Thymus (tissue), 14 donors: ENCODE measurements at places on chromosomes 16 and 17.

DNA sequence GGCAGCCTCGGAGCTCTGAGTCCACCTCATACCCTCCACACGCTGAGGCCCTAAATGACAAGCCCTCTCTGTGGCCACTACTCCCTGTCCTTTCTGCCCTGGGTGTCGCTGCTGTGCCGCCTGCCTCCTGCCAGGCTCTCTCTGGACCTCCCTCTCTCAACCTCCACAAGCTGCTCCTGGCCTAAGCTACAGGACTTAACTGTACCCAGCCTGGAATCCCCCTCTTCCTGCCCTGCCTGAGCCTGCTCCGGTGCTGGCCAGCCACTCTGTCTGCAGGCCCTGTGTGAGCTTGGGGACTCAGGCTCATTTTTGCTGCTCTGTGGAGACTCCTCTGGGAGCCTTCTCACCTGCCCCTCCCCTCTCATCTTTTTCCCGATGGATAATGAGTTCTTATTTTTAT lies 21.5 kb downstream of the IFT140 start:
- no peak for DNase-seq

GRCh38 chr17:63495491-63495890 lies 18.6 kb downstream of the ACE start:
- DNase-seq = no peak

DNA sequence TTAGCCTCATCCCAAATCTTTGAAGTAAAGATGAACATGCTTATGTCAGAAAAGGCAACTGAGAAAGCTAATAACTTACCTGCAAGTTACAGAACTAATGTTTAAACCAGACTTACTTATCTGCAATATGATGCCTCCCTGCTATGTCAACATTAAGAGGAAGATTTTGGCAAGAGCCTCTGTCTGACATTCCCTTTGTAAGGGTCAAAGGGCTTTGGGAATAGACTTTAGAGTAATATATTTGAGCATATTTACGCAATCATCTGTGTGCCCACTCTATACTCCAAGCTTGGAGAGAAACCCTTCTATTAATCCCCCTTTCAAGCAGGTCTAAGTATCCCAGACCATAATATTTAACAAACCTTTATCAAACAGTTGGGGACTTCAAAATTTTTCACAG lies 389.4 kb downstream of the NPIPA8 start:
- DNase-seq = no peak

DNA sequence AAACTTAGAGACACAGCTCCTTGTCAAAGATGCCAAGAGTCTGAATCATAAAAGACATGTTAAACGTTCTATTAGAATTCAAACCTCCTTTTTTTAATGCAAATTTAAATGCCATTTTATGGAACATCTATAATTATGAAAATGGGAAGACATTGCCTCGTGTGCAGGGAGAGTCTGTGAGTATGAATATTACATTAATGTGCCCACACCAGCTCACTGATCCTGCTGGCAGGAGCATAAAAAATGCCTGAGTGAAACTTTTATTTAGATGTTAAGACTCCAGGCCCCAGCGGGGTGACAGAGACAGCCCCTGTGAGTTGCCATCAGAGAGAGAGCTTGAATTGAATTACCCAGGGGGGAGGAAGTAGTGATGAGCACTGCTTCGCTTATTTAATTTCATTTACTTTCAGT lies 84.8 kb downstream of the SNX11 start:
- DNase-seq = no peak

GRCh38 chr17:79027925-79028491 lies 4.0 kb downstream of the C1QTNF1 start:
- DNase-seq = no peak

DNA sequence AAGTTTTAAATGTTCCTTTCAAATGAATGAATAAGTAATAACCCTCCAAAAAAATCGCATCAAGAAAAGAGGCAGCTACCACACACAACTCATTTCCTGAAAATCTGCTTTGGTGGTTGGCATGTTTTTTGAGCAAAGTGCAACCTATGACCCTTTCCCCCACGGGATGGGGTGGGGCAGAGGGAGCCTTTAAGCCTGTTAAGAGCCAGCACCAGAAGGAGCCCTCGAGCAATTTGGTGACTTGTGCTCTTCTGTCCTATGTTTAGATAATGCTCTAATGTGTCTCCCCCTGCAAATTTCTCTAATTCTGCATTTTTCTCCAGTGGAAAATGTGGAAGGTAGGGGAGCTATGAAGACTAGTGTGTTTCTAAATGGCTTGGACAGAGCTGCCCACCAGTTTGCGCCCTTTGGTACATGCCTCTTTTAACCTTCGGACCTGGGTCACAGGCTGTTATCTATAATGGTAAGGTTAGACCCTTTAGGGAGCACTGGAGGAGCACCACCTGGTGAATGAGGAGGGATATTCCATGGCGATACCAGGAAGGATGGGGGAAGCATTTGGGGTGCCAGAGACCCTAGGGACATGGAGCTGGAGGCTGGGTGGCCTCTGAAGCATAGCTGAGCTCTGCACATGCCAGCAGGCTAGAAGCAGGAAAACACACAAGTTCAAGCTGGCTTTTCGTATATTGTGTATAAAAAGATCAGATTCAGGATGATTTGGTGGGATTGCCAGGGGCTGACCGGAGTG lies 1.6 kb downstream of the PYCARD start:
- DNase-seq = no peak

DNA sequence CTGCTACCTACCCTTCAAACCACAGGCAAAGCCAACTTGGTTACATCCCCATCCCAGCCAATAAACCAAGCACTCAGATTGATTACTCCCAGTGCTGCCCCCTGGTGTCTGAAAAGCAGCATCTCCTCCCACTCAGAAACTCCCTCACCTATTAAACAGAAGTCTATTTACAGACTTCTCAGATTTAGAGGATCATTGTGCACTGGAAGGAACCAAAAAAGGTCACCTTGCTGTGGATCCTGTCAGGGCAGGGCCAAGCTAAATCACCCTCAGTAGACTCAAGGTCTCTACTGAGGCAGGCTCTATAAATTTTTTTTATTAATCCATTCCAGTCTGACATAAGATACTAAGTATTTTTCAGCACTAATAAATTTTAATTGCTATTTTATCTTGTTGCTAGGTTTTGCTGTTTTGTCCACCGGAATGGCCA lies 17.6 kb downstream of the HIGD1B start:
- peak; percentile 56 for DNase-seq

DNA sequence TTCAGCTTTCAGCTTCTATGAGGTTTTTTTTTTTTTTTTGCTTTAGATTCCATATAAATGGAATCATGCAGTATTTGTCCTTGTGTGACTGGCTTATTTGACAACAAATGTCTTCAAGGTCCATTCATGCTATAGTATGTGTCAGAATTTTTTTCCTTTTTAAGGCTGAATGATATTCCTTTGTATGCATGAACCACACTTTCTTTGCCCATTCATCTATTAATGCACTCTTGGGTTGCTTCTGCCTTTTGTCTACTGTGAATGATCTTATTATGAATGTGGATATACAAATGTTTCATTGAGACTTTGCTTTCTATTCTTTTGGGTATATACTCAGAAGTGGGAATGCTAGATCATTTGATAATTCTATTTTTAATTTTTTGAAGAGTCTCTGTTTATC lies 27.0 kb upstream of the LRRC75A start:
- no peak for DNase-seq

DNA sequence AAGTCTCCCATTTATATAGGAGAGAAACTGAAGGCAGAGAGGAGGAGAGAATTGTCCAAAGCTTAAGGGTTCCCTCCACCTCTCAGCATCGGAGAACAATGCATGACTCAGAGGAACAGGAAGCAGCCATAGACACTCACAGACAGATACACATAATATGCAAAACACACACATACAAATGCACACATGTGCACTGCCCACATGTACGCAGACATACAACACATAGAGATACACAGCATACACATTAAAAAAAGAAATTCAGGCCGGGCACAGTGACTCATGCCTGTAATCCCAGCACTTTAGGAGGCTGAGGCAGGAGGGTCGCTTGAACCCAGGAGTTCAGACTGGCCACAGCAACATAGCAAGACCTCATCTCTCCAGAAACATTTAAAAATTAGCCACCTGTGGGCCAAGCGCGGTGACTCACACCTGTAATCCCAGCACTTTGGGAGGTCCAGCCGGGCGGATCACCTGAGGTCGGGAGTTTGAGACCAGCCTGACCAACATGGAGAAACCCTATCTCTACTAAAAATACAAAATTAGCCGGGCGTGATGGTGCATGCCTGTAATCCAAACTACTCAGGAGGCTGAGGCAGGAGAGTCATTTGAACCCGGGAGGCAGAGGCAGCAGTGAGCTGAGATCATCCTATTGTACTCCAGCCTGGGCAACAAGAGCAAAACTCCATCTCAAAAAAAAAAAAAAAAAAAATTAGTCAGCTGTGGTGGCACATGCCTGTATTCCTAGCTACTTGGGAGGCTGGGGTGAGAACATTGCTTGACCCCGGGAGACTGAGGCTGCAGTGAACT lies 11.3 kb downstream of the ERAL1 start:
- DNase-seq = no peak

- DNase-seq = no peak
Measured at GRCh38 chr17:5873781-5874180, 196.4 kb upstream of the WSCD1 start.

- no peak for DNase-seq
Measured at GRCh38 chr17:77393274-77393600, 252.5 kb downstream of the SEC14L1 start.

- DNase-seq = no peak
Measured at GRCh38 chr17:213286-214105, 32.0 kb upstream of the DOC2B start.

GRCh38 chr16:65309354-65309753 lies 187.5 kb upstream of the CDH11 start:
- no peak for DNase-seq

GRCh38 chr16:28569968-28570752 lies 16.4 kb downstream of the SGF29 start:
- no peak for DNase-seq

- no peak for DNase-seq
Measured at GRCh38 chr17:49964303-49964768, 4.7 kb upstream of the DLX4 start.

DNA sequence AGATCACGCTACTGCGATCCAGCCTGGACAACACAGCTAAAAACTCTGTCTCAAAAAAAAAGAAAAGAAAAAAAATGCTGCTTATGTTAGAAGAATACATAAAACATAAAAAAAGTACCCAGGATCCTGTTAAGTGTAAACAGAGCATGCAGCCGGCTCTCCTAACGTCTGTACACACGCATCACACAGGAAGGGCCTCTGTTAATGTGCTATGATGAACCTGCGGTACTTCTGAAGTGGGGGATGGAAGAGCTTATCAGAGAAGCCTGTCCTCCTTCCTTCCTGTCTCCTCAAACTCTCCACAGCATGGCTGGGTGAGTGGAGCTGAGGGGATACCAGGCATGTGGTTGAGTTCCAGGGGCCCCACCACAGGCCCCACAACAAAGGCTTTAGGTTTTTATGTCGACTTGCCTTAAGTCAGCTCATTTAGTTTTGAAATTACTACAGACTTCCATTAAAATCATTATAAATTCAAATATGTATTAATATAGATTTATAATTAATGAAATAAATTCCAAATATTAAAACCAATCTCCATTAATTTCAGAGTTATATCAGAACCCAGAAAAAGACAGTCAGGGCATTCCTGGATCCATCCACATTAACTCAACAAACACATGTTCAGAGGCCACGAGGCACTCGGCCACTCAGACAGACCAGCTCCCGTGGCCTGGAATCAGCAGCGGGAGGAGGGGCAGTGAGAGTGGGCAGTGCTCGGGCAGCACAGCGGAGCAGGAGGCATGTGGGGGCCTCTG lies 11.7 kb downstream of the CCDC57 start:
- DNase-seq = peak; percentile 53

GRCh38 chr16:66959704-66960161 lies 1.3 kb upstream of the CES3 start:
- no peak for DNase-seq

DNA sequence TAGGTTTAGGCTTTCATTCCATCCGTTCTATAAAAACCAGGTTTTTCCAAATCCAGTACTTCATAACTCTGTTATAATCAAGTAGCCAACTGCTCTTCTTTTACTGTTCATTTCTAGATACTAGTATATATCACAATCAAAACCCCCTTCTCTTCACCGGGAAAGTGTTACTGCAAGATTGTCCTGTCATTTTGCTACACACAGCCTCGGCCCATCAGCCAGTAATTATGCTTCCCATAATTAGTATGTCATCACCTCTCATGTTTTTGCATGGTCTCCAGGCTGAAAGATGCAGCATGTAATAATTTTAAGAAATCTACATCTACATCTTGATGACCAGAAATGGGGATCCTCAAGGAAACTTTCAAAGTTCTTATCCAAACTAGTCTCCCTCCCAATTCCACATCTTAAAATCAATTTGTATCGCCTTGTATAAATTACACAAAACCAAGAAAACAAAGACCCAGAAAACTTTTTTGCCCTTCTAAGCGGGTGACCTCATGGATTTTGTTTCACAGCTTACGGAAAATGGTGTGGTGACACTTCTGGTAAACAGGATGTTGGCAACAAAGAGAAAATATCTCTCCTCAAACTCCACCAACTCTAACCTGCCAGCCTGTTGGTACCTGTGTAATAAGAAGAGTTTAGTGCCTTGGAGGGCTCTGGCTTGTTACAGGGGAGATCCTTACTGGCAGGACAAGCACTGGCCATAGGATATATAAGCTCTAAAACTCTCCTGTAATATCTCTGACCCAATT lies 9.3 kb downstream of the TACO1 start:
- no peak for DNase-seq

- no peak for DNase-seq
Measured at GRCh38 chr17:39543664-39544063, 64.1 kb downstream of the NEUROD2 start.

DNA sequence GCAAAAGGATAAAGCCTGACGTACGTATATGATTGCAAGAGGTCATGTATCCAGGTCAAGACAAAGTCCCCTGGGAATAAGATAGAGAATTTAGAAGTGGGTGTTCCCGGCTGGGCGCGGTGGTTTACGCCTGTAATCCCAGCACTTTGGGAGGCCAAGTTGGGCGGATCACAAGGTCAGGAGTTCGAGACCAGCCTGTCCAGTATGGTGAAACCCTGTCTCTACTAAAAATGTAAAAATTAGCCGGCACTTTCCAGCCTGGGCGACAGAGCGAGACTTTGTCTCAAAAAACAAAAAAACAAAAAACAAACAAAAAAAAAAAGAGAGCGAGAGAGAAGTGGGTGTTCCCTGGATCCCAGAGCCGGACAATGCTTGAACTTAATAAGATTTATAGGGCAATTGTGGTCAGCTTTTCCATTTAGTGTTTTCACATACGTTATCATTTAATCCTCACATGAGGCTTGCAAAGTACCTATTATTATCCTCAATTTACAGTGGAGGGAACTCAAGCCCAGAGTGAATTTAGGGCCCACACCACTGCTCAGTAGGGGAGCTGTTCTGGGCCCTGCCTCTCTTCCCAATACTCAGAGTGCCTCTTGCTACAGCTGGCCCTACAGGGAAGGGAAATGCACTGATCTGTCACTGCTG lies 481 bp upstream of the GLTPD2 start:
- no peak for DNase-seq

DNA sequence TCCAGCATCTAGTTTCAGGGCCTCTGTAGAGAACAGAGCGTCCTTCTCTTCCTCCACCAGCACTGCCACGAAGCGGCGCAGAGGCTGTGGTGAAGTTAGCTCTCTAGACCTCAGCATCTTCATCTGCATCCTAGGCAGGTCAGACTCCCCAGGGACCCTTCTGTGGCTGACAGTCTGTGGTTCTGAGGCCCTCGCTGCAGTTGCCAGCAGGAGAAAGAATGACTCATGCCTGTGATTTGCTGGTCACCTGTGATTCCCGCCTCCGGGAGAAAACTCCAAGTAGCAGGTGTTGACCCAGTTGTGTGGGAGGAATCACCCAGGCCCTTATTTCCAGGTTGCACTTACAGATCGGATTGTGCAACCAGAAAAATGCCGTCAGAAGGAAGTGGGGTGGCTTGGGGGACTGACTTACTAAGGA lies 117.3 kb upstream of the CACNG5 start:
- DNase-seq = no peak
